LHCN-M2 (cell line): ENCODE measurements at places on chromosomes 2 and 18. TPM values are rescaled to one million over a fixed set of nuclear protein-coding genes. Genes with fewer than 3 reads are reported as not detected.

The ANKRD62 gene
- not detected in 2 replicates for total RNA-seq

The INPP5D gene
- total RNA-seq, result 0.34 and 2.6 TPM in 2 replicates

The CYRIA gene
- 3.5 and 4.5 TPM in 2 replicates for total RNA-seq

- no peak for DNase-seq
These were observed 603 bp downstream of the ATAD2B start for GRCh38 chr2:23926290-23926749.

The FZD7 gene
- total RNA-seq, result 13.5 and 14.5 TPM in 2 replicates

- no peak for DNase-seq
These were observed 888 bp upstream of the ADCY3 start for GRCh38 chr2:24920809-24921441.

GRCh38 chr2:108907822-108908712 lies 81.0 kb downstream of the EDAR start:
- DNase-seq, result no peak

The ERFE gene
- total RNA-seq, result 24.2 and 25.6 TPM in 2 replicates

GRCh38 chr2:163984986-163985385 lies 249.2 kb upstream of the FIGN start:
- DNase-seq, result no peak

DNA sequence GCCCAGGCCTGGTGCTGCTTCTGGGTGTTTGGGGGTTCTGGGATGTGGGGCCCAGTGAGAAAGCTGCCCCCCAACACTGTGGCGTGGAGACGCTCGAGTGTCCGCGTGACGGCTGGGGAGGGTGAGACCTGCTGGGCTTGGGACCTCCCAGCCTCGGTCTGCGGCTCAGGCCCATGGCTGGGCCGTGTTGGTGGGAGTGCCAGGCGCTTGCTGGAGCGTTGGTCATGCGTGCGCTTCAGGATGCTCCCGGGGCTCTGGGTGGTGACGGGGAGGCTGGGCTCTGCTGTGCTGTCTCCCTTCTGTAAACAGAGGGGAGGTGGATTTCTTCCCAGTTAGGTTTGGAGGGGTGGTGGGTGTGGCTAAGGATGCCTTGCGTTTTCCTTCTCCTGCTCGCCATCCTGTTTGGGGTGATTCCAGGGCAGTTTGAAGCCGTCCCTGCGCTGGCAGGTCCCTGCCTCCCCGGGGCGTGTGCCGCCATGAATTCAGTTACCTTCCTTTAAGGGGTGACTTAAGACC lies 606 bp downstream of the GAL3ST2 start:
- DNase-seq, result no peak

The UGT1A8 gene
- not detected in 2 replicates for total RNA-seq

GRCh38 chr2:59312967-59313940 lies 1072.1 kb upstream of the FANCL start:
- no peak for DNase-seq

The CFAP65 gene
- total RNA-seq, result under 0.01 TPM in 1 of 2 replicates, not detected in the other

DNA sequence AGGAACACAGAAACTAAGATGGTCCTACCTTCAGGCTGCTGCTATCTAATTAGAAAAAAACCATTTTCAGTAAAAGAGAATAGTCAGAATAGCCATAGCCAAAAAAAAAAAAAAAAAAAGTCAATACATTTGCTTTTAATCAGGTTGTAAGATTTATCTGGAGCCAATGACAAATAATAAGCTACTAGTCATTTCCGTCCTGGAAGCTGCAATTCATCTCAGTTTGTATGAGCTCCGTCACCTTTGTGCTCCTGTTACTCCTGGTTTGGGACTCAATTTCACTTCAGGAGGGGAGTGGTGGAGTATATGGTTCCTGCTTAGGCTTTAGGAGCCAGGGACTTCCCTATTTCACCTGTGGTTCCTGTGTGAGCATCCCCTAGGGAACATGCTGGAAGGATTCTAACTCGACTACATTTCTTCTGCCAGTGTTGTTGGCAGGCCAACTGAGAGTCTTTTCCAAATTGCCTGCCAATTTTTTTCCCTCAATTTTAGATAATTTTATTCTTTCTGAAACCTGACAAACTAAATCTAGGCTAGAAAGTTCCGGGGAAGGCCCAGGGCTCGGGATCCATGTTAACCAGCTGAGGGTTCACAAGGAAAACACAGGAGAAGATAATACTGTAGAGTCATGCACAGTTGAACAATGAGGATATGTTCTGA lies 481.8 kb downstream of the DLGAP1 start:
- no peak for DNase-seq

The PIEZO2 gene
- 3.3 and 10.4 TPM in 2 replicates for total RNA-seq

DNA sequence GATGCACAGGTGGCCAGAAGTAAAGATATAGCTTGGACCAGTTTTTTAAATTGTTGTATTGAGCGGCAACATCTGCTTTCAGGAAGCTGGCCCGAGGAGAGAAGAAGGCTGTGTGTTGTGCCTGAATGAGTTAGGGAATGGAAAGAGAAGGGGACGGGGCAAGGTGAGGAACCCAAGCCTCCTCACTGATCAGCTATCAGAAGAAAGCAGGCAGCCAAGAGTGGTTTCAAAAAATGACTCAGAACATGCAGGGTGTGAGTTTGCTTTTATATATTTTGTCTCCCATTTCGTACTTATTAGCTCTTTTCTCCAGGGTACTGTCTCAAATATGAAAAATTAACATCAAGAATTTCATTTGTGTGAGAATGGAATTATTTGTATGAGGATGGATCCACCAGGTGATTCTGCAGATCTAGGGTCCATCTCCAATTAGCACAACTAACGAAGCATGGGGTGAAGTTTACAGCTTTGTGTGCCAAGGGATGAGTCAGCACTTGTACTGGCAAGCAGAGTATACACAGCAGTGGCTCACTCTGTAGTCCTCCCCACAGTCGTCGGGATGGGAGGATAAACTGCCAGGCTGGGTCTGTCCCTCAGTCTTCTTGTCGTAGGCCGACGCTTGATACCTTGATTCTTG lies 175.7 kb downstream of the PIEZO2 start:
- peak; percentile 54 for DNase-seq

DNA sequence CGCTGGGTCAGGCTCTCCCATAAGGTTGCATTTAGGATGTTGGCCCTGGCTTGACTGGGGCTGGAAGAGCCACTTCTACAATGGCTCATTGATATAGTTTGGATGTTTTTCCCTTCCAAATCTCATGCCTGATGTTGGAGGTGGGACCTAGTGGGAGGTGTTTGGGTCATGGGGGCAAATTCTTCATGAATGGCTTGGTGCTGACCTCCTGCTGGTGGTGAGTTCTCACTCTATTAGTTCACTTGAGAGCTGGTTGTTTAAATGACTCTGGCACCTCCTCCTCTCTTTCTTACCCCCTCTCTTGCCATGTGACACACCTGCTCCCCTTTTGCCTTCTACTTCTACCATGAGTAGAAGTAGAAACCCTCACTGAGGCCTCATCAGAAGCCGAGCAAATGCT lies 20.5 kb downstream of the ACOXL start:
- DNase-seq, result no peak

The KRTCAP3 gene
- total RNA-seq, result 0.46 TPM in 1 of 2 replicates, not detected in the other

GRCh38 chr2:84383271-84383670 lies 75.8 kb downstream of the SUCLG1 start:
- peak; percentile 32 for DNase-seq

The EFR3B gene
- total RNA-seq, result 0.34 and 0.51 TPM in 2 replicates

- DNase-seq, result no peak
These were observed 162.0 kb downstream of the SH3BP4 start for GRCh38 chr2:235113854-235114253.

The MC5R gene
- total RNA-seq, result not detected in 2 replicates

GRCh38 chr2:196144513-196145126 lies 26.8 kb downstream of the STK17B start:
- no peak for DNase-seq

The CYBRD1 gene
- 102 and 120 TPM in 2 replicates for total RNA-seq

GRCh38 chr2:157790780-157791179 lies 85.3 kb downstream of the ACVR1 start:
- DNase-seq, result no peak

DNA sequence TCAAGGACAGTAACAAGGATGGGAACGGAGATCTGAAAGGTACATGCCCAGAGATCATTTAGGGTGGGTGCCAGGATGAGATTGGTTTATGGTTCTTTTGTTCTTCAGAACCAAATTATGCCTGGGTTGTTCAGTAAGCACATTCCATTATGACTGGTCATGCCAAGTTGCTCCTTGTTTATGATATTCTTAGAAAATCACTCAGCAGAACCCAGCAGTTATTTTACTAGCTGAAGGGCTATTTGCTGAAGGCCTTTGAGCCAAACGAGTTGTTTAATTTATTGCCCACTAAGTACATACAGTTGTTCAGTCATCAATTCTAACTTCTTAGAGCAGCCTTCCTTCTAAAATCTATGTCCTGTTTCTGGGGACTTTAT lies 635 bp downstream of the SLC3A1 start:
- DNase-seq, result peak; percentile 76

The GAL3ST2 gene
- total RNA-seq, result not detected in 2 replicates

The CNGA3 gene
- 0.23 and 0.58 TPM in 2 replicates for total RNA-seq

DNA sequence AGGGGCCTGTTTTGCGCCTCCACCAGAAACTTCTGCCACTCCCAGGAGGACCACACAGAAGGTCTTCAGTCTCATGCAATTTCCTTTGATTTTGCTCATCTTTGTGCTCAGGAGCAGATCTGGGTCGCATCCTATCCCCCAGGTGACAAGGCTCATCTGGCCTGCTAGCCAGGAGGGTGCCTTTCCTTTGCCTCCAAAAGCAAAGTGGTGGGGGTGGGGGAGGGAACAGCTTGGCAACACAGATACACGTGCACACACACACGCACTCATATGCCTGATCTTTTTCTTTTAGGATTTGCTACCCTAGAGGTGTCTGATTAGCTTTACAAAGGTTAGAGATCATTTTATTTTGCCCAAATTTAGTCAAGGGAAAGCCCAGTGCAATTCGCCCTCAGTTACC lies 13.8 kb upstream of the SPATA3 start:
- DNase-seq, result no peak

GRCh38 chr2:84297155-84297554 lies 161.9 kb downstream of the SUCLG1 start:
- no peak for DNase-seq

DNA sequence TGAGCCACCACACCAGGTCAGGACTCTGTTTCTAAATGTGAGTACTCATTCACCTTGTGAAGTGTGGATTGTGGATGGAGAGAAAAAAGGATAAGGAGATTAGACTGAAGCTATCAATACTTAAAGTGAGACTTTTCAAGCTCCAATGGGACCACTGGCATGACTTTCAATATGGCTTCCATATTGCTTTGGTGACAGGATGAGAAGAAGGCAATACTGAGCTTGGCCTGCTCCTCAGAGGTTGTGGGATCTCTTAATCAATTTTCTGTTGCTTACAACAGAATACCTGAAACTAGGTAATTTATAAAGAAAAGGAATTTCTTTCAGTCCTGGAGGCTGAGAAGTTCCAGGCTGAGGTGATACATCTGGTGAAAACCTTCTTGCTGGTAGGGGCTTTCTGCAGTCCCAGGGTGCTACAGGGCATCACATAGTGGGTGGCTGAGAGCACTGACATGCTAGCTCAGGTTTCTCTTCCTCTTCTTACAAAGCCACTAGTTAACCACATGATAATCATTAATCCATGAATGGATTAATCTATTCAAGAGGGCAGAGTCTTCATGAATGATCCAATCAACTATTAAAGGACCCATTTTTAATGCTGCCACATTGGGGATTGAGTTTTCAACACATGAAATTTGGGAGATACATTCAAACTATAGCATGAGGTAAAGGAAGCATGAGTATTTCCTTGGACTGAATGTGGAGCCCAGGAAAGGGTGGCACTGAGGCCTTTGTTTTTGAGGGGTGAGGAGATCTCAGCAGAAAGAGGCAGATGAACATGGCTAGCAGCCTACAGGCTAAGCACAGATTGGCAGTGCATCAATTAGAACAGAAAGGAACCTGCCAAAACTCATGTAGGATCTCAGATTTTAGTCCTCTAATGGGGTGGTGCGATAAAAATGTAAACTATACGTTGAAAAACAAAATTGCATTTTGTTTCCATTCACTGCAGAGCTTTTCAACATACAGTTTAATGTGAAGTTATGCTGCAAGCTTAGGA lies 274.5 kb downstream of the PIK3C3 start:
- DNase-seq, result no peak

- peak; percentile 44 for DNase-seq
These were observed 112.5 kb upstream of the SLC38A11 start for GRCh38 chr2:165067643-165068486.

GRCh38 chr2:218383892-218384519 lies 1.9 kb downstream of the SLC11A1 start:
- peak; percentile 19 for DNase-seq

DNA sequence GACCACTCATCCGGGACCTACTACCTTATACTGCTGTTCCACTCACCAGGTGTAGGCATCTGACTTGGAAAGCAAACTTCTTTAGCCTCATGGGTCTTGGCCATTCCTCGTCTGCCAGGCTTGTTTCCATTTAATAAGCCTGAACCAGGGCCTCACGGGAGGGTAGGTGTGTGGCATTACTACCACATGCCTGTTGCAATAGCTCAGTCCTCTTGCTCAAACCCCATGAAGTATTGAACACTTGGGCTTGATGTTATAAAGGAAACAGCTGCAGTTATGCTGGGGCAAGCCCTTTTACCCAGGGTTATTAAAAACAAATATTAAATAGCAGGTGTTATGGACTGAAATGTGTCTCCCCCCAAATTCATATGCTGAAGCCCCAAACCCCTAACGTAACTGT lies 21.2 kb downstream of the MRPL44 start:
- DNase-seq, result no peak

The UPP2 gene
- not detected in 2 replicates for total RNA-seq

- no peak for DNase-seq
These were observed 28.9 kb downstream of the NCKAP1 start for GRCh38 chr2:183009249-183009899.

- no peak for DNase-seq
These were observed 206.0 kb upstream of the CXCR4 start for GRCh38 chr2:136323935-136324334.

DNA sequence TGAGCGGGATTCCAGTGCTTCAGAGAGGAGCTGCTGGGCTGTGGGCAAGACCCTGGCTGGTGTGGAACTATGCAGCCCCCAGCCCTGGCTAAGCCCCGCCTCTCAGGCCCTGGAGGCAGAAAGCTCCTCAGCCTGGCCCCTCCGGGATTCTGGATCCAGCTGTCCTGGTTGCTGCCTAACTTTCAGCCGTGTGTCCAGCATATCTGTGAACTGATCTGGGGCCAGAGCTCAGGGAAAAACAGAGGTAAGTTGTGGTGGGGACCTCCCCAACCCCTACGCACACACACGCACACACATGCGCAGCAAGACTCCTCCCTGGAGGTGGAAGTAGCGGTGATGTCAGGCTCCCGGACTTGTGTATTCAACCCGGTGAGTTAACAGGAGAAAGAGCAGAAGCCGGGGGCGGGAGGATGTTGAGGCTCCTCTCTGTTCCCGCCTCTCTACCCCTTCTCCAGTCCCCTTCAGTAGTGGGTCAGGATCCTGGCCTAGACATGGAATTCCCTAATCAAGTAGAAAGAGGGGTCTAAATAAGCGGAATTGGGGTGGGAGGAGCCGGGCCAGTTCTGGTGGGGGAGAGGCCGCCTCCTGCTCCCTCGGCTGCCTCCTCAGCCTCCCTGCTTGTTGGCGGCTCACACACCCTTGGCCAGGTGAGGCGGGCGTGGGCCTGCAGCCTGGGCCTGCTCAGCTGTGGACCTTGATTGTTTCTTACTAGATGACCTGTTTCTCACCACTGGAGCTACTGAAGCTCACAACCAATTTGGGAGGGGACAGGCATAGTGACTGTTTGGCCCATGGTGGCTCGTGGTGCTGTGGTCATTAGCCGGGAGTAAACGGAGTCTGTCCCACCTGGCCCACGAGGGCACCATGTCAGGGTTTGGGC lies 33.4 kb downstream of the SIX2 start:
- no peak for DNase-seq

GRCh38 chr2:114316532-114317300 lies 125.7 kb upstream of the DPP10 start:
- no peak for DNase-seq

- no peak for DNase-seq
These were observed 105.9 kb upstream of the NYAP2 start for GRCh38 chr2:225293638-225294037.
